NCI-H446 (cell line): ENCODE measurements at places on chromosomes 11 and 22.
A peak's percentile ranks its signal among the peaks of the same experiment; 100 is the strongest.

- no peak for DNase-seq
These were observed 13.8 kb downstream of the JAML start for GRCh38 chr11:118211006-118211405.

DNA sequence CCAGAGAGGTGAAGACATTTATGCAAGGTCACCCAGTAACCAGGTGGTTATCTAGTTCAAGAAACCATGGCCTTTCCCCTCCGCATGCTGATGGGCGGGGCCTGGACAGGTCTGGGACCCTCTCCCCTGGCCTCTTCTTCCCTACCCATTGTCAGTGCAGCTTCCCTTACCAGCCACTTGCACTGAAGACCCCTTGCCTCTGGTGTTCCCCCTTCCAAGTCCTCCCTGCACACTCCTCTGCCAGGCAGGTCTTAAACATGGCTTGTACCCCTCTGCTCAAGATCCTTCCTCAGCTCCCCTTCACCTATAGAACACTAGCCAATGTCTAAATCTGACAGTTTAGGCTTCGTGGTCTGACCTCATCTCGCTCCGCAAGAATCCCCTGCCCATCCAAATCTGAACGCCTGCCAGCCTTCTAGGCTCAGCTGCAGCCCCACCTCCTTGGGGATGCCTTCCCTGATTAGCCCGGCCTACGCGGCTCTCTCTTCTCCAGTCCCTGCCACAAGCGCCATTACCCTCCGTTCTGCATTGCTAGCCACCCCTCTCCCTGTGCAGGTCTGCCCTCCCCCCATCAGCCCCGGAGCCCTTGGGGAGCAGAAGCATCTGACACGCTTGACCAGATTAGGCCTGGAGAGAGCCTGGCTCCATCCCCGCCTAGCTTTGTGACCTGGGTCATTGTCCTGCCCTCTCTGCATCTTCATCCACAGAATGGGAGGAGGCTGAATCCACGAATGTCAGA is 213.8 kb downstream of the DSCAML1 start:
- peak; percentile 65 for DNase-seq

DNA sequence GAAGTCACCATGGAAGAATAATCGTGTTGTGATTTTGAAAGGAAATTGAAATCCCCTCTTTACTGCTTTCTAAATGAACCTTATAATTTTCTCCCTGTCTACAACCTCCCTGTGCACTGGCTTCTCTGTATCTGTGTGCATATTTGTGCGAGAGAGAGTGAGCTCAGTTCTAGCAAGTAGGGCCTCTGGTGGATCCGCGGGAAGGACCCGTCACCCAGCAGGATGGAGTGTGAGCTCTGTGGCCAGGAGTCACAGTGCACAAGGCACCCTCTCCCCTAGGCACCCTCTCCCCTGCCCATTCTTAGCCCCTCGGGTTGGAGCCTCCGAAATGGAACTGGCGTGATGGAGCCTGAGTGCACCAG is 109.0 kb downstream of the TRIM29 start:
- DNase-seq, result no peak

DNA sequence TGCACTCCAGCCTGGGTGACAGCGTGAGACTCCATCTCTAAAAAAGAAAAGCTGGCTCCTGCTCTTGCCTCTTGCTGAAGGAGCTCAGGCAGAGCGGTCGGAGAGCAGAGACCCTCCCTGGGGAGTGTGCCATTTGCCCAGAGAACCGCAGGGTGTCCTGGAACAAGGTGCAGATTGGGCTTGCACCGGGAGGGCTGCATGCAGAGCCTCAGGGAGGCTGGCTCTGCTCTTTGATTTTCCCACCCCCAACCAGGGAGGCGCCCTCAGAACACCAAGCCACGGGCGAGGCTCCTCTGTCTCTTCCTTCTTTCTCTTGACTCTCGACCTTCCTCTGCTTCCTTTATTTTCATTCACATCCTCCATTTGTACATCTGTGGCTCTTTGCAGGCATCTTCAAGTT is 889.1 kb downstream of the OPCML start:
- no peak for DNase-seq

DNA sequence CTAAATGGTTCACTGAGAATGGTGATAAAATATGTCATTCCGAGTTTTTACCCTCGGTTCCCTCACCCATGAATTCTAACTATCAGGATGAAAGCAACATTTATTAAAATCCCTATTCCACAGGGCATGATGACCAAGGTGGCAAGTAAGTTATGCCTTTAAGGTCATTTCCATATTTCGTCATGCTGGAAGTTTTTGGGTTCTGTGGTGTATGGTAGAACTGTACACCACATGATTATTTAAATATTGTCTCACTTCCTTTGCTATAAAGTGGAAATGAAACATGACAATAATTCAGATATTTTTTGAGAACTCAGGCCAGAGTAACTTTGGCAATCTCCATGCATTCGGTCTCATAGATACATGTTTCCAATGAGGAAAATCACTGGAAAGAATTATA is 68.5 kb upstream of the CARD18 start:
- no peak for DNase-seq
